Islet precursor cell (in vitro differentiated cells): ENCODE measurements at places on chromosomes 3 and 15.
A peak's percentile ranks its signal among the peaks of the same experiment; 100 is the strongest.

DNA sequence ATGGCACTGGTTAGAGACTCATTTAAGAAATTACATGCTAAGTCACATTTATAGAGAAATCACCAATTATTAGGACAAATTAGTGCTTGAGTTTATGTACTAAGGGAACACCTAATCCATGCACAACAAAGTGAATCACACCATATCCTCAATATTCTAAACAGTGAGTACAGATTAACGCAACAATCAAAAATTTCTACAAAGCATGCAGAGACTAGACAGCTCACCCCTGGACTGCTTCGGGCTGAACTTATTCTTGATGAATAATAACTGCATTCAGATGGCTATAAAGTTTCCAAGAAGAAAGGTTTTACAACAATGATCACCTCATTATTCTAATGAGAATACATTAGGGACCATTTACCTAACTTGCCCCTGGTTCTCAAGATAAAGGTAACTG is 66.5 kb downstream of the LRRFIP2 start:
- no peak for DNase-seq

- DNase-seq = peak; percentile 67
Measured at GRCh38 chr3:52704611-52705437, 767 bp downstream of the GLT8D1 start.

- DNase-seq = no peak
Measured at GRCh38 chr3:151404316-151404715, 19.8 kb upstream of the P2RY12 start.

GRCh38 chr15:47887241-47887800 is 170.0 kb downstream of the SEMA6D start:
- no peak for DNase-seq

GRCh38 chr3:178156301-178156700 is 379.9 kb upstream of the KCNMB2 start:
- DNase-seq = no peak

- DNase-seq = peak; percentile 36
Measured at GRCh38 chr3:38646062-38646461, 3.4 kb downstream of the SCN5A start.

DNA sequence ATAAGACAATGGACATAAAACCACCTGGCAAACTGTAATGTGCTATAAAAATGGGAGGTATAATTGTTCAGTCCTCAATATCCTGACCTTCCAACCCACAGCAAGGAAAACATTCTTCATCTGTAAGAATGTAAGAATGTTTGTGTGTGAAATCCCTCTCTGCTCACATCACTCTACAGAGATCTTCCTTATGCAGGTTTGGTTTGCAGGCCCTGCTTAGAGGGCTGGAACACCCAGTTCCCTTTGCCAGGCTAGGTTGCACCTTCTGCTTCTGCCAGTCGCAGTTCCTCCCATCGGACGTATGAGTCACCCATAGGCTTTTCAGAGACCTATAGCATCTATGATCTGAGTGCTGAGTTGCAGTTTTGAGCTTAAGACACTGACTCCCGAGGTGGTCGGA is 24.1 kb upstream of the MINAR1 start:
- DNase-seq = no peak

DNA sequence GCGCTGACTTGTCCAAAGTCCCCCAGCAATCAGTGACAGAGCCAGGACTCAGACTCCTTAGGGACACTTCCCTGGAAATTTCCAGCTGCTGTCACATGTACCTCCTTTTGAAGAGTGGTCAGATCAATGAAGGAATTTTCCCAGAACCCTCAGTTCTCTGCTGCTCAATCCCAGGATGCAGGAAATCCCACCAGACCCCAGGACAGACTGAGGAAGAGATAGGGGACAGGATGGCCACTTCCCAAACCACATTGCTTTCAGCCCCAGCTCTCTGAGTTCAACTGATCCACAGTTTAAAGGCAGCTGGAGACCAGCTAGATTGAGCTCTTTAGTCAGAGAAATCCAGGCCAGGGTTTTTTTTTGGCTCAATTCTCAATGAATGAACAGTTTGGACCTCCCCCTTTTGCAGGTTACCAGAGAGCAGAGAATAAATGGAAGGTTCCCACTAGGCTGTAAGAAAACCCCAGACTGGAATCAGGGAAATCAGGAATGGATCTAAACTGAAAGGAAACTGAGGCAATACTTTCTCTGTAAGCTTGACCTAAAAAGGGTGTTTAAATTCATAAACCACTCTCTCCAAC is 1.5 kb downstream of the CYP1A1 start:
- no peak for DNase-seq

DNA sequence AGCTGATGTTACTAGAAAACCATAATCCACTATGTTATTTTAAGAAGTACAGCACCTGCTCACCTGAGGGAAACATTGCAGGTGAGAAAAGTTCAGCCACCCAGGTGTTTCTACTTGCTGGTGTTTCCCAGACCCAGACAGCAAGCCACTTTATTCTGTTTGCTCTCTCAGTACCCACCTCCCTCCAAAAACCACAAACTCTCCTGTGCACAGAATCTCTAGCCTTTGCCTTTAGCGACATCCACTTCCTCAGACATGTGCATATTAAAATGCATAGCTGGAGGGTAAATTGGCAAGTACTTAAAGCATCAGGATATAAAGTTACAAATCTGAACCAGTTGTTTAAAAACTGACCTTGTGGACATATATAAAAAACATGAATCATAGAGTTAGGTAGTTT is 36.7 kb downstream of the VGLL3 start:
- no peak for DNase-seq

- DNase-seq = no peak
Measured at GRCh38 chr15:39591896-39592315, 11.0 kb downstream of the THBS1 start.

DNA sequence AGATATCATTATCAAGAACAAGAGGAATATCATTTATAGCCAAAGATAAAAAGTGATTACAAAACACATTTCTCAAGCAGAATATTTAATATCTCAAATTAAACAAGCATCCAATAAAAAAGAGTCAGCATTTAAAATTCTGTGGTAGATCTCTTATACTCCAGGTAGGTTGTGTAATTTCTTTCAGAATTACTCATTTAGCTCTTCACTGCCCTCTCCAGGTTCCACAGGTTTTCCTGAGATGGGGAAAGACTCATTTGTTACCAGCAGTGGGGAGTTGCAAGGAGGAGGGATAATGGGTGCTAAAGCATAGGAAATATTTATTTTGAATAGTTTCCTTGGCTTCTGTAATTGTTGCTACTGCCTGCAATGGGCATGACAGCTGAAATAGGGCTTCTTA is 83.1 kb upstream of the RASGRP1 start:
- DNase-seq = no peak

DNA sequence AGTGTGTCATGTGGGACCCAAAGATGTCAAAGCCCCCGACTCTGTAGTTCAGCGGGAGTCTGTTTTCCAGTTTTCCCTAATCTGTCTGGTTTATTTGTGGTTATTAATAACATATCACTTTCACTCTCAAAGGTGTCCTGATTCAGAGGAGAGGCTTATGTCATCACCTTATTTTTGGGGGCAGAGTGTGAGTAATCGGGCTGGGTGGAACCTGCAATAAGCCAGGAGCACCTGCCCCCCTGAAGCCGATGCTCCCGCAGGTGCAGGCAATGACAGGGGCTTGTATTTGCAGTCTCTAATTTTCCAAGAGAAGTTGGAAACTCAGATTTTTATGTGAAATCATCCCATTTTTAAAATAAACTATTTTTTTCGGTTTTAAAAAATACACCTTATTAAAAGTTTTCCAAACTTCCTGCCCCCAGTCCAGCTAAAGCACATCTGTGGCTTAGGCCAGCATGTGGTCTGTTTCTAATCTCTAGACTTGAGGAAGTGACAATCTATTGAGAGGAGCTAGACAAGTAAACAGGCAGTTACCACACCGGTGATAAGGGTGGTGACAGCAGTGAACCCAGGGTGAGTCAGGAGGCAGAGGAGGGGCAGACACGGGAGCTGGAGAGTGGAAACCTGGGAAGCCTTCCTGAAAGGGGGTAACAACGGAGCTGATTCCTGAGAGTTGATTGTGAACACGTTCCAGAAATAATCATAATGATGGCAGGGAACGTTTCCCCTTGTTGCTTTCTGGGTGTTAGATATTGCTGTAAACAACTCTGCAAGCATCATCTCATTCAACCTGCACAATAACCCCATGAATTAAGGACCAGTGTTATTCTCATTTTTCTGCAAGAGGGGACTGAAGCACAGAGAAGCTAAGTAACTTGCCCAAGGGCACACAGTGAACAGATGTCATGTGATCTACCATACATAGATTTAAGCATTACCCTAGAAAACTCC is 37.2 kb downstream of the BHLHE40 start:
- DNase-seq = peak; percentile 91

- peak; percentile 77 for DNase-seq
Measured at GRCh38 chr3:109337393-109337792, at the start of gene DPPA4. DPPA4 (minus strand) TSS chr3:109337546; CDS start chr3:109337517, 29 bp downstream.

- no peak for DNase-seq
Measured at GRCh38 chr3:107523289-107523538, 452 bp downstream of the BBX start.

DNA sequence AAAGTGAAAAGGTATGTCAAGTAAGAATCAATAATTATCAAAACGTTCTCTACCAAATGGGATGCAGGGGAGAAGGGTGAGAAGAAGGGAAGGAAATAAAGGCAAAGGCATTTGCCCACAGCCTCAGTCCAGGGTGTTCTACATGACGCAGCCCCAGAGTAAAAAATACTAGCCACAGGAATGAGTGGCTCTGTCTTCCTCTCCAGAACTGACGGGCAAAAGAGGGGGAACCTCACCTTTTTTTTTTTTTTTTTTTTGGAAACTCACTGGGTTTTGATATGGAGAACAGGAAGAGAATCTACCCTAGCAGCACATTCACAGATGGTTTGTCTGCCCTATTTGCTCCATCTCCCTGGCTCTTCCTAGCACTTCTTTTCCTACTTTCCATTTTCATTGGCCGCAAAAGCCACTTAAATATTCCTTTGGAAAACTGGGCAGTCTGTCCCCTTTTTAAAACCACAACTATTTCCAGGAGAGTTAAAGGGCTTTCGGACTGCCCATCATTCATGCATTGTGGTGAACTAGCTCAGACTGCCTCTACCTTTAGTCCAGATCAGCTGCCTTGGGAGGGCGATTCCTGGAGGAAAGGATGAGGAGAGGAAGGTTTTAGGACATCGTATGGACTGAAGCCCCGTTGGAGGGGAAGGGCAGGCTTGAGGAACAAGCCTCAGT is 28.2 kb downstream of the B3GNT5 start:
- peak; percentile 60 for DNase-seq

DNA sequence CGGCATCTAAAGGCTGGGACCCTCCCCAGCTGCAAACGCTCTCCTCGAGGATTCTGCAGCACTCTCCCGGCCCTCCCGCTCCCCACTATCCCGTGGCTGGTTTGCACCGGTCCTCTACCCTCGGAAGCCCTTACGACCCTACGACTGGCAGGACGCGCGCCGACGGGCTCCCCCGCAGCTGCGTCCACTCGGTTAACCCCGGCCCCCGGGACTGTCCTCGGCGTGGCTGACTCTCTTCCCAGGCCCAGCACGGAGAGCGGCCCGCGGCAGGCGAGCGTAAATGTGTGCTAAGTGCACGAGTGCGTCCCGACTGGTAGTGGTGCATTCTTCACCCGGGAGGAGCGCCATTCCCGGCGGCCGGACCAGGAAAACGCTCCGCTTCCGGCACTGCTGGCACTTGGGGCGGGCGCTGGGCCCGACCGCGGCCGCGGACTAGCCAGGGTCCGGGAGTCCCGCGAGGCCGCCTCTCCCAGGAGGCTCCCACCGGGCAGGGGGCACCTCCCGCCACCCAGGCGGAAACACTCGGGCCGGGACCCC is 508 bp downstream of the GORASP1 start:
- DNase-seq = peak; percentile 82

- DNase-seq = no peak
Measured at GRCh38 chr15:100277087-100277855, 64.5 kb downstream of the ADAMTS17 start.

- no peak for DNase-seq
Measured at GRCh38 chr3:135034891-135035440, 239.9 kb downstream of the EPHB1 start.

DNA sequence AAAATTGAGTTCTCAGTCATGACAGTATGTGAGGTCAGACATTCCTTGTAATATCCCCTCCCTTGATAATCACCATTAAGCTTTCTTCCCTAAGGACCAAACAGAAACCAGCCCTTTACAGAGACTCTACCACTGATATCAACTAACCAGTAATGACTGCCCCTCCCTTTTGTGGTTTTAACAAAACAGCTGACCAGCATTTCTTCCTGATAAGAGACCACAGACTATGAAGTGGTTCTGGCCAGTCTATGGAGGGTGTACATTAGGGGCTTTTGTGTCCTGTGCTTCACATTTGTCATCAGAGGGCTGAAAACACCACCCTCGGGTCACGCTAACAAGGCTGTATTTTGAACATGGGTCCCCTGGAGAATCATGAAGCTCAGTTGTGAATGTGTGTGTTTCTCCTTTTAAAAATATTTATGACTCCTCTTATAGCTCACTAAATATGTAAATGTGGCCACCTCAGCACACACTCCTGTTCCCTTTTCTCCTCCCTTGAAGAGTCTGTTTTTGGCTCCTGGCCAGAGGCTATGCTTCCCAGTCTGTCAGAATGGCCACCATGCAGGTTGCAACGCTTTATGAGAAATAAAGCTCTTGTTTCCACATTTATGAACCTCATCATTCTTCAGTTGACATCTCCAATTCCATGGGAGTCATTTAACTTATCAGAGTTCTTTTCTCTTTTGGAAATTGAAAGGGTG is 239.3 kb downstream of the CPNE4 start:
- DNase-seq = peak; percentile 79

GRCh38 chr15:66756295-66756694 is 54.3 kb downstream of the SMAD6 start:
- DNase-seq = no peak

GRCh38 chr3:128316481-128316891 is 150.2 kb downstream of the DNAJB8 start:
- DNase-seq = peak; percentile 49

DNA sequence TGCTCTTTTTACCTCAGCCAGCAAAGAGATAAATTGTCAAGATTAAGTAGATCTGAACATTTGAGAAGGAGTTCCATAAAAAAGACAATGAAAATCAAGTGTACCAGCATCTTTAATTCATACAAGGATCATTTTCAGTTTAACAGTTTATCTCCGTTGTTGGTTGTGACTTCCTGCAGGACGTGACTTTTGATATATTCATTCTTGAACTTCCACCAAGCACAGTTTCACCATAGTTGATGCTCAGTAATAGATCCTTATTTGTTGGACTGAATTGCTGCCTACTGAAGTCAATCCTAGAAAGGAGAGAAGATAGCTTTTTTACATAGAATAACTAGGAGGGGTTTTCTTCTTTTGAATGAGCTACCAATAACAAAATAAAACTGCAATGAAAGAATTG is 408.2 kb downstream of the LPP start:
- DNase-seq = no peak

- DNase-seq = peak; percentile 80
Measured at GRCh38 chr15:58498821-58499580, 67.2 kb downstream of the LIPC start.

GRCh38 chr15:50774450-50774849 is 8.9 kb upstream of the SPPL2A start:
- no peak for DNase-seq

- DNase-seq = no peak
Measured at GRCh38 chr3:112789787-112790186, 56.9 kb downstream of the CD200R1L start.
